Activated naive CD4-positive, alpha-beta T cell treated with anti-CD3 and anti-CD28 coated beads, Interleukin-2, amount 50 U/mL, for 16 hours (primary cell): ENCODE measurements at places on chromosomes 1 and 21.

DNA sequence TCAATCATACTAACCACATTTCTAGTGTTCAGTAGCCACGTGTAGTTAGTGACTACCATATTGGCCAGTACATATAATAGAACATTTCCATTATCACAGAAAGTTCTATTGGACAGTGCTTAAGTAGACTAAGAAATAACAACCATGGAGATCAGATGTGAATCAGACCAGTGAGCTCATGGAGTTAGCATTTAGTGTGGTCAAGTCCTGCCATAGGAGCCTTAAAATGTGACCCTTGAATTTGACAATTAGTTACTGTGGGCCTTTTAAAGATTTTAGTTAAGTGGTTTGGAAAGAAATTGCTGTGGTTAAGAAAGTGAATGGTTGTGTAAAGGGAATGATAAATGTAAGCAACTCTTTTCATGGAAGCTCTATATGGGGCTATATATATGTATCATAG, 123.4 kb downstream of the POU2F1 start:
- DNase-seq: no peak

GRCh38 chr1:31811605-31812004, 4.2 kb downstream of the SPOCD1 start:
- no peak for DNase-seq

GRCh38 chr1:97352936-97353382, 567.9 kb downstream of the DPYD start:
- no peak for DNase-seq

DNA sequence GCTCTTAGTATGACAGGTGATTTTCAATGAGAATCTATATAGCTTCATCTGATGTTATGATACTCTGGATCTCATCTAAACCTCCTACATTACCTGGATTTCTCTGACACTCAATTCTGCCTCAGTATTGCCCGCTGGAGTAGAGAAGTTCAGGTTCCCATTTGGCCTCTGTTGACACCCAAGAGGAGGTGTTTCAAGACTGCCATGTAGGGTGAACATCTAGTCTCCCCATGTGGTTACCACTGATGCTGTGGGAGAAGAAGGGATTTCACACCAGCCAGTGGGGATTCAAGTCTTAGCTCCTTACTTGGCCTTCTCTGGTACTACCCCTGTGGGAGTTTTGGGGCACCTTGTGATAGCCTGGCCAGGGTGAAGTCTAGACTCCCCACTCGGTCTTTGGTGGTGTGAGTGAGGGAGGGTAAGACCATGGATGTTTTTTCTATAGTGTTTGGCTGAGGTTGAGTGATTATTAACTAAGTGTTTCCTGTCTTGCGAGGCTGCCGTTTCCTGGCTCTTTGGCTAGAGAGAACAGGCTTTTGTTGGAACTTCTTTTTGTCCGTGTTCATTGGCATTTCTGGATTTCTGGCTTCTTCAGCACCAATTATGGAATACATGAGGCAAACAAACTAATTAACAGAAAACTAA, 90.7 kb downstream of the RHOU start:
- no peak for DNase-seq

- DNase-seq: no peak
These were observed 38.5 kb upstream of the LDLRAP1 start for GRCh38 chr1:25504706-25505595.

- DNase-seq: no peak
These were observed 128.3 kb upstream of the HMGB4 start for GRCh38 chr1:33735624-33736023.

DNA sequence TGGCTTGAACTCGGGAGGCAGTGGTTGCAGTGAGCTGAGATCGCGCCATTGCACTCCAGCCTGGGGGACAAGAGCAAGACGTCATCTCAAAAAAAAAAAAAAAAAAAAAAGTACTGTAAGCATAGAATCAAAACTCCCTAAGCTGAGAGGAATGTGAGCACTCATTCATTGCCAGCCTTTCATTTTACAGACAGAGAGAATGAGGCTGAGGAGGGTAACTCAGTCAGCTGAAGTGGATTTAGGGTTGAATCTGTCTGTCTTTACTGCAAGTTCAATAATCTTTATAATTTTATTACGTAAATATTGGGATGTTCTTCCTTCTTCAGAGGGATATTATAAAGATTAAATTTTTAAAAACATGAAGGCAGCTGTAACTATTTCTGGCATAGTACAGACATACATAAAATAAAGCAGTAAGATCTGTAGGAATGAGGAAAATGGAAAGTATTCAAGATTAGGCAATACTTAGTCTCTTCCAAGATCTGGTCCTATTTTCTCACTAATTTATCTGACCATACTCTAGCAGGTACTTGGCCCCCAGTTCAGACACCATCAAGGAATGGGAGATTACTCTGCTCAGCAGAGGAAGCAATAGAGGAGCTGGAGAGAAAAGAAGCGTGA, 24.1 kb upstream of the MNDA start:
- DNase-seq: no peak

- DNase-seq: no peak
These were observed 185.9 kb upstream of the ATP1B1 start for GRCh38 chr1:168920456-168921094.

- no peak for DNase-seq
These were observed 12.7 kb downstream of the PAFAH2 start for GRCh38 chr1:25985171-25985570.

- DNase-seq: no peak
These were observed 76.1 kb upstream of the GADD45A start for GRCh38 chr1:67608661-67609576.

DNA sequence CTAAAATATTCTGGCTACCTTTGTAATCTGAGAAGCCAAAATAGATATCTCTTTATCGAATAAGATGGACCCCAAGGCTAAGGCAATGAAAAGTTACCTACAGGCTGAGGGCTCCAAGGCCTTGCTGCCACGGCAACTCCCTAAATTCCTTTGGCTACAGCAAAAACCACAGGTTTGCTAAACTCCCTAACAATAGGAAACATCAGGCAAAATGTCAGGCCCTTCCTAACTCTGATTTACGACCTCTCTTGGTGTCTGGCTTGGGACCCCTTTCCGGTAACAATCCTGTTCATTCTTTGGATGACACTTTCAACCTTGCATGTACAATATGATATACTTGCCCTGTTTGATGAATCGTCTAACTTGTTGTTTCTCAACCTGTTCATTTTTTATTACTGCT, 11.3 kb upstream of the OR2T8 start:
- no peak for DNase-seq

GRCh38 chr1:72648465-72648864, 366.1 kb upstream of the NEGR1 start:
- no peak for DNase-seq

- peak; percentile 45 for DNase-seq
These were observed 11.5 kb upstream of the KCNAB2 start for GRCh38 chr1:6033986-6034749.

- no peak for DNase-seq
These were observed 46.8 kb downstream of the CHD5 start for GRCh38 chr1:6133146-6133895.

GRCh38 chr1:176789571-176790090, 326.7 kb downstream of the PAPPA2 start:
- DNase-seq: no peak

GRCh38 chr1:244598611-244599010, 54.3 kb upstream of the DESI2 start:
- no peak for DNase-seq

GRCh38 chr1:163227126-163227525, 24.4 kb upstream of the RGS5 start:
- DNase-seq: no peak
